NCI-H1417 (cell line): ENCODE measurements at places on chromosomes 2 and 18.
A peak's percentile ranks its signal among the peaks of the same experiment; 100 is the strongest.

GRCh38 chr18:44625386-44625785 is 55.3 kb upstream of the SETBP1 start:
- peak; percentile 40 for DNase-seq

GRCh38 chr18:44079606-44080005 is 601.1 kb upstream of the SETBP1 start:
- no peak for DNase-seq

DNA sequence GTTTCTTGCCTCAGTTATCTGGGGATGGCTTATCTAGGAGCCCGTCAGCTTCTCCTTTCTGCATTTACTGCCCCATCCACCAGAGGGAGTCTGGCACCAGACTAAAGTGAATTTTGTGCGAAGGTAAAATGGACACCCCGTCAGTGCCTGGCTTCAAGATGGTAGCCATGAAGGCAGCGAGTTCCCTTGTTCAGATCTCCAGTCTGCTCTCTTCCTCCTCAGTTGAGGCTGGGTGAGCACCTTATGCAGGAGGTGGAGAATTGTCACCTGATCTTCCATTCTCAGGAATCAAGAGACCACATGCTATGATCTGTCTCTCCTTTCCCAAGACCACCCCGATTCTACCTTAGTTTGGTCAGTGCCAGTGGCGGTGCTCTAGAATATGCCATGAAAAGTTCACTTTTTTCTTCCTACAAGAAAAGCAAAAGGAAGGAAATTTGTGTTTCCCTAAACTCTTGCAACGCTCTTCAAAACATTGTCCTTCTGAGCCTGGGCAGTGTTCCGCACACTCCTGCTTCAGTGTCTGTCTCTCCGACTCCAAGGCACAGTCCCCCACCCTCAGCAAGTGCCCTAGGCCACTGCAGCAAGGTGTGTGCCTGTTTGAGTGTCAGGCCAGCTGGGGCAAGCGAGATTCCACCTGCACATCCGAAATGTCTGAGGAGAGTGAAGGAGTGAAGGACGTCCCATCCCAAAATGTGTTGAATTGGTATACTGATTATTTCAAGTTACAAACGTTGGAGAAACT is 168.6 kb downstream of the SS18 start:
- DNase-seq: no peak

DNA sequence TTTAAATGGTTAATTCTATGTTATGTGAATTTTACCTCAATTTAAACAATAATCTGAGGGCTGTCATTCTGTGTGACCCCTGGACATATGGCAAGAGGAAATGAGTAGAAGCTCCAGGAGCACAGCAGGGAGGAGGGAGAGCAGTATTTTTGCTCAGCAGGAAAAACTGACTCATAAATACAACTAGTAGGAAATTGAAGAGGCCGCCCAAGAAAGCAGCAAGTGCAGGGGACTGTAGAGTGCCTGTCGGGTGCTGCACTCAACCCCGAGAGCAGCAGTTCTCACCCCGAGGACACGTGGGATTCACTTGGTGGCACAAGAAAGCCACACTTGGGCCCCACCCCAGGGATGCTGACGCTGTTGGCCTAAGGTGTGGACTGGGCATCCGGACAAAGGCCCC is 60.8 kb downstream of the NPAS2 start:
- no peak for DNase-seq

- no peak for DNase-seq
Measured at GRCh38 chr2:208222351-208222750, 32.5 kb downstream of the IDH1 start.

DNA sequence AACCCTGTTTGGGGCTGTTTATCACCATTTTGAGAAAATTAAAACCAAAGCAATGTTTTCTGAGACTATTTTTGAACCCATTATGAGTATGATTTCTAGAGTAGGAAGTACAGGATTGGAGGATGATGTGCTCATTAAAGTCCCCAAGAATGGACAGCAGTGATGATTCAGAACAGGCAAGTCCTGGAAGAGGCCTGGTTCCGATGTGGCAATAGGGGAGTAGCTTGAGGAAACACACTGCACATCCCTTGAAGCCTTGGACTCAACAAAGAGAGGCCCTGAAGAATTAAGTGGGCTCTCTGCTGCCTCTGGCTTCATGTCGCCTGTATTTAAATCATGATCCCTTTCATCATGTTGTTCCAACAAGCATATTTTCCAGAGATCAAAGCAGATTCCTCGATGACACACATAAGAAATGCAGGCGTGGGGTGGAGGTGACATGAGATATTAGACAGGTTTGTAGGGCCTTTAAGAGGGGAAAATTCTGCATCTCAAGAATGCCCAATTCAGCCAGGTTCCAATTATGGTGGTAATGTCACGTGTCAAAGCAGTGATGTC is 242.2 kb downstream of the FHOD3 start:
- DNase-seq: no peak

DNA sequence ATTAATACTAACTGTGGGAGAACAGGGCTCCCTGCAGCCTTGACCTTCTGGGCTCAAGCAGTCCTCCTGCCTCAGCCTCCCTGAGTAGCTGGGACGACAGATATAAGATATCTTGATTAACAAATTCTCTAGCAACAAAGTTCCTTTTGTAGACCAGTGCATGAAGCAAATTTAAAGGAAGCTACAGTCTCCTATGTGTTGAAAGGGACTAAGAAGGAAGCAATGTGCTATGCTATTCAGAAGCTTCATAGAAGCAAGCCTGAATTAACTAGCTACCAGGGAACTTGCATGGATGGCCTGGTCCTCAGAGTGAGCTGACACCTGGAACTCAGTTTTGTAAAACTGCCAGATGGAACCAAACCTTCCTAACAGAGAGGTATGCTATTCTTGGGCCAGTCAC is 33.2 kb downstream of the RAPH1 start:
- DNase-seq: no peak

DNA sequence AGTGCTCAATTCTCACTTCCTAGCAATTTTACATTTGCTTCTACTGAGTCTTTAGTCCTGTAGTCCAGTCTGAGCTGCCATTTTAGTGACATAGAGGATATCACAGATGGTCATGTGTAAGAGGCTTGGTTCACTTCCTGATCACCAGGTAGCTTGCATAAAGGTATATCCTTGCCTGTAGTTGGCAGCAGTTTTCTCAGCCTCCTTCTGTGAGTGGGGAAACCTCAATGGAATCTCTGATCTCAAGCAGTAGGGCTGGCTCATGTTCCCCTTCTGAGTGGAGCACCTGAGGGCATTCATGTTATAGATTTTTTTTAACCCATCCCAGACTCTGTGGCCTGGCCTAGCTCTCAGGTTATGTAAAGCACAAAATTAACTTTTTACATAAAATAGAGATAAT is 278.4 kb downstream of the RDH14 start:
- DNase-seq: no peak

GRCh38 chr2:219752726-219753125 is 125.3 kb downstream of the SLC4A3 start:
- DNase-seq: no peak

DNA sequence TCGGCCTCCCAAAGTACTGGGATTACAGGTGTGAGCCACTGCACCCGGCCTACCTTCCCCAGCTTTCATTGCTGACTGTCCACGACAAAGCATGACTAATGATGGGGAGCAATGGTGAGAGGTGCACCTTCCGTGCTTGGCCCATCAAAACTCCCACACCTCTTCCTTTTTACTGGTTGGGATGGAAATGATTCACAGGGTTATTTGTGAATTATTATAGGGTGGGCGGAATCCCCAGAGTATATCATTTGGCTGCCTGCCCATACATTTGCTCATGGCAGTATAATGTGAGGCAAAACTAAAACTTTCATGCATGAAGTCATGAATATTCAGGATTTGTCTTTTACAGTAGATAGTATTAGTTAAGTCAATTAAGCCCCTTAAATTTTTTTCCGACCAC is 334.2 kb upstream of the NETO1 start:
- DNase-seq: no peak

DNA sequence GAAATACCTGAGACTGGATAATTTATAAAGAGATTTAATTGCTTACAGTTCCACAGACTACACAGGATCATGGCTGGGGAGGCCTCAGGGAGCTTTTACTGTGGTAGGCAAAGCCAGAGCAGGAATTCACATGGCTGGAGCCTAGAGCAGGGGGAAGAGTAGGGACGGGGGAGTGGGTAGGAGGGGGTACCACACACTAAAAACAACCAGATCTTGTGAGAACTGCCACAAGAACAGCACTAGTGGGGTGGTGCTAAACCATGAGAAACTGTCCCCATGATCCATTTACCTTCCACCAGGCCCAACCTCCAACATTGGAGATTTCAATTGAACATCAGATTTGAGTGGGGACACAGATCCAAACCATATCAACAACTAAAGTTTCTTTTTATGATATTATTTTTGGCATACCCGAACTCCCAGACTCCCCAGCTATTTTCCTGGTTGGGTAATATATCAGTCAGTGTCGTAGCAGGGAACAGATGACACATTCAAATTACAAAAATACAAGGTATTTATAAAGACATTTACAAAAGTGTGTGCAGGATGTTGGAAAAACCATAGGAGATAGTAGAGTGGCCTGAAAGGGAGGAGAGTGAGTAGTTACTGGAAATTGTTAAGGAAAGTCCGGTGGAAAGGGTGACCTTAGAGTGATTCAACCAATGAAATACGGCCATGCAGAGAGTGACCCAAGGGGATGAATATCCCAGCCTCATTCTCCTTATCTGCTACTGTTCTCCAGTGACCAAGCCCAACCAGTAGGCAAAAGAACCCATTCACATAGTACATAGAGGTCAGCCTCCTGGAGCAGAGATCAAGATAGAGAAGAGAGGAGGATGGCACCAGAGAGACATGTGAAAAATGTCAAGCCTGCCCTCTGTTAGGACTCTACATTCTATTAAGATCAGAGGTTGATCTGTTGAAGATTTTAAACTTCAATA is 8.8 kb downstream of the RPL37A start:
- no peak for DNase-seq

DNA sequence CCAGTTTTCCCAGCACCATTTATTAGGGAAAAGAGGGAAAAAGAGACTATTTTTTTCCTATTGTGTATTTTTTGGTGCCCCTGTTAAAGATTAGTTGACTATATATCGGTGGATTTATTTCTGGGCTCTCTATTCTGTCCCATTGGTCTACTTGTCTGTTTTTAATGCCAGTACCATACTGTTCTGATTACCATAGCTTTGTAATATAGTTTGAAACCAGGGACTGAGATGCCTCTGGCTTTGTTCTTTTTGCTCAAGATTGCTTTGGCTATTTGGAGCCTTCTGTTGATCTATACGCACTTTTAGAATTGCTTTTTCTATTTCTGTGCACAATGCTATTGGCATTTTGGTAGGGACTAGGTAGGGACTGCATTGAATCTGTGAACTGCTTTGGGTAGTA is 151.7 kb downstream of the ADCYAP1 start:
- no peak for DNase-seq

DNA sequence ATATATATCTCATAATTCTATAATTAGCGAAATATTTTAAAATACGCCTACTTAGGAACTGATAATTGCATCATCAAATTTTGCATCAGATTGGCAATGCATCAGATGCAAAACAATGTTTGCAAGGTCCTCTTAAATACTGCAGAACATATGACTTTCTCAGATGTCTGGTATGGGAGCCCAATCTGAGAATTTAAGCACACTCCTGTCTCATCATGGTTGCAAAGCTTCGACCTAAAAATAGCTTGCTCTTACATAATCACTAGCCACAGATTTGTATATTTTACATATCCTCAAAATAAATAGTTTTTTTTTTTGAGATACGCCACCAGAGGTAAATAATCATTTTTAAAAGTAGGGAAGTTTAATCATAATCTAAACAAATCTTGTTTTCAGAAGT is 123.2 kb downstream of the CABYR start:
- DNase-seq: no peak

GRCh38 chr2:12923907-12924610 is 207.3 kb downstream of the TRIB2 start:
- DNase-seq: no peak

GRCh38 chr18:5604778-5605177 is 61.0 kb upstream of the EPB41L3 start:
- no peak for DNase-seq

- DNase-seq: no peak
Measured at GRCh38 chr2:64678771-64679590, 25.3 kb upstream of the SERTAD2 start.

DNA sequence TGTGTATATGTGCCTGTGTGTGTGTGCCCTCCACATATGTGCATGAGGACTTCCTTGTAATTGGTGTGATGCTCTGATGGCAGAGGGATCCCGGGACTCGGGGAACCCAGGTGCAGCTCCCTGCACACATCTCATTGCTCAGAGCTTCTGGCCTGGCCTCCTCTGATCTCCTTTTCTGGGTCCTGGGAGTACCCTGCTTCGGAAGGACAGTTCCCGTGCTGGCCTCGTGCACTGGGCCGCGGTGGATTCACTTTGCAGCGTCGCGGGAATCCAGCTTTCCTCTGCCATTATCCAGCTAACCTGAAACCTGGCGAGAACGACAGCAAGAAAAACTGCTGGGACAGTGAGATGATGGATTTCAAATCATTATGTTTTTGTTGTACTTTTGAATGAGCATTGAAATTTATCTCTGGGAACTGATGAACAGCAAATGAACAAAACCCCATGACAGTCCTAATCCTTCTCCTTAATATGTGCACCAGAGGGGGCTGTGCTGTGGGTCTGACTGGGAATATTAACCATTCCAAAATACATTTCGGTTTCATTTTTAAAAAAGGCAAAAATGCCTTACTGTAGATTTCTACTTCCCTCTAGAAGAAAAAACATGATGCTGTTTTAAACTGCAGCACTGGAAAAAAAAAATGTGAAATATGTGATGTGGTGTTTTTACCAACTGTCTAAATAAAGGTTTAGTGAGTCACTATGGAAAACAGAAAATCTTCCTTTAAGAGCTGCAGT is 78.2 kb downstream of the PTGR3 start:
- DNase-seq: no peak

DNA sequence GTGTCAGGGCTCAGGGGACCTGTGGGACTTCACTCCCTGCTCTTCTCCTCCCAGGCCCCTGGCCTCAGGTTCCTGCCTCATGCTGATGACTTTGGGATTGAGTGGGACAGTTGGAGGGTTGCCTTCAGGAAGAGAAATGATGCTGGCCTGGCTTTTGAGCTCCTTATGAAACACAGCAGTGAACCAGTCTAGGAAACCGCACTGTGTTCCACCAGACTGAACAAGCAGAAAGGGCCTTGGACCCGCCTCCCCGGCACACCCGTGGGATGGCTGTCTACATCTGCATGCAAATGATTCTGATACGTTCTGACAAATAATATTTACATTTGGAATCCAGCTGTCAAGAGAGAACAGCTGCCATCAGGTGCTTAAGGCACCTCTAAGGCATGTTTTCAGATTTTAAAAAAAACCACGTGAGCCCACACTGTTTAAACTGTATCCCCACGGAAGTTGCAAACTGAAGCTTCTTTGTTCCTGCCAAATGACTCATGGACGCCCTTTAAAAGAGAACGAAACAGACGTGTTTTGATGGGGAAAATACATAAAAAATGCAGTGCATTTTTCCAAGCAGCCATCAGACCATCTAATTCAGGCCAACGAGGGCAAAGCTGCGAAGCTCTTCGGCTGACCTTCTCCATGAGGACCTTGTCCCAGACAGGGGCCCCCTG is 27.6 kb upstream of the ASAP2 start:
- DNase-seq: peak; percentile 96

- DNase-seq: peak; percentile 90
Measured at GRCh38 chr2:58521803-58522554, 280.9 kb upstream of the FANCL start.

- no peak for DNase-seq
Measured at GRCh38 chr18:78571831-78572347, 407.7 kb upstream of the SALL3 start.
